ENCODE measurements at places on chromosomes 5 and 9. TPM values are rescaled to one million over a fixed set of nuclear protein-coding genes. Genes with fewer than 3 reads are reported as not detected.

GRCh38 chr5:97041239-97041638 lies 101.2 kb downstream of the LIX1 start:
- peaks cover 7% of the 10 kb centered on the region for H3K4me1 ChIP-seq
- H3K36me3 ChIP-seq = no peaks in the 10 kb centered on the region
- H3K27ac ChIP-seq = no peak overlapping the region
- H3K27me3 ChIP-seq = no peaks in the 10 kb centered on the region
- no peak overlapping the region for H3K4me3 ChIP-seq

DNA sequence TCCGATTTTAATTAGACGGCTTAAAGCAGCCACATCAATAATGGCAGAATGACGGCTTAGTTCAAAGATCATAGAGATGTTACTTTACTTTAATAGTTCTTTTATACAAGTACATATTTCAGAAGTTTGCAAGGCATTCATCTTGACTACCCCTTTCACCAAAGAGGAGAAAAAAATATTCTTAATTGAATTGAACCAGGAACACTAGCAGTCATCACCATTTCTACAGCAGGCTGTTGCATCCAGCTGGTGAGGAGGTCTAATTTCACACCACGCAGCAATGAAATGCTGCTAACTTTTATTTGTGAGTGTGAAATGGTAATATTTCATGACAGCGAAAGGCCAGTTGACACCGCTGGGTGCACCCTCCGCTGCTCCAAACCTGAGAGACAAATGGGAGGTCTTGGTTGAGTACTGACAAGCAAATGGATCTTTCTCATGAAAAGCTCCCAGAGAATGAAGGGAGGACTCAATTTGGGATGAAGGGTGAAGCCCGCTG lies 322.2 kb downstream of the GLIS3 start:
- no peaks in the 10 kb centered on the region for H3K27me3 ChIP-seq
- H3K4me3 ChIP-seq = no peak overlapping the region
- no peaks in the 10 kb centered on the region for H3K36me3 ChIP-seq
- no peak overlapping the region for H3K27ac ChIP-seq

- H3K4me3 ChIP-seq = no peak overlapping the region
- no peak overlapping the region for H3K27ac ChIP-seq
- DNase-seq = no peak
- H3K4me1 ChIP-seq = no peaks in the 10 kb centered on the region
- H3K27me3 ChIP-seq = no peaks in the 10 kb centered on the region
These were observed 123.9 kb downstream of the TLE4 start for GRCh38 chr9:79695531-79696175.

- H3K4me1 ChIP-seq = peaks cover 41% of the 10 kb centered on the region
- H3K27ac ChIP-seq = peak overlapping the region; percentile 76
- H3K36me3 ChIP-seq = no peaks in the 10 kb centered on the region
- DNase-seq = no peak
These were observed 26.2 kb downstream of the ZNF462 start for GRCh38 chr9:106889061-106889590.

GRCh38 chr9:98231770-98232478 lies 23.5 kb downstream of the TBC1D2 start:
- H3K27ac ChIP-seq = peak overlapping the region; percentile 50
- no peaks in the 10 kb centered on the region for H3K27me3 ChIP-seq
- peak; percentile 63 for DNase-seq

- H3K27me3 ChIP-seq = no peaks in the 10 kb centered on the region
- peaks cover 8% of the 10 kb centered on the region for H3K4me1 ChIP-seq
- no peak overlapping the region for H3K4me3 ChIP-seq
- no peak overlapping the region for H3K27ac ChIP-seq
- DNase-seq = no peak
- H3K36me3 ChIP-seq = no peaks in the 10 kb centered on the region
These were observed 25.2 kb downstream of the GFI1B start for GRCh38 chr9:133003671-133004090.

DNA sequence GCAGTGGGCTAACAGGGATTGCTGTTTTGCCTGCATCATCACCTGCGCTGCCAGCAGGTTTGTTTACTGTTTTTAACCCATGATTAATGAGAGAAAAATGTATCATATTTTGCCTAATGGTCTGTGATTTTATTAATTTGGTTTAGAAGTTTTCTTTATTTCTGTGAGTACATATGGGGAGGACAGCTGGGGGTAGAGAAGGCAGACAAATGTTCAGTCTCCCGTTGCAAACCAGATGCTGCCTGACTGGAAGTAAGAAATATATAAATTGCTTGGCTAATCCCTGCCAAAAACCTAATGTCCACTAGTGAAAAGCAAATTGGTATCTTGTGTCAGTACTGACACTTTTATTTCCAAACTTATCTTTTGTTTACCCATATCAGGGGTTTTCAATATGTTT lies 1766.1 kb upstream of the C9orf72 start:
- no peak for DNase-seq
- no peak overlapping the region for H3K4me3 ChIP-seq
- H3K27ac ChIP-seq = no peak overlapping the region

GRCh38 chr5:97062046-97062445 lies 80.4 kb downstream of the LIX1 start:
- no peaks in the 10 kb centered on the region for H3K36me3 ChIP-seq
- no peak overlapping the region for H3K27ac ChIP-seq
- no peaks in the 10 kb centered on the region for H3K4me1 ChIP-seq
- no peaks in the 10 kb centered on the region for H3K27me3 ChIP-seq
- no peak for DNase-seq
- no peak overlapping the region for H3K4me3 ChIP-seq

DNA sequence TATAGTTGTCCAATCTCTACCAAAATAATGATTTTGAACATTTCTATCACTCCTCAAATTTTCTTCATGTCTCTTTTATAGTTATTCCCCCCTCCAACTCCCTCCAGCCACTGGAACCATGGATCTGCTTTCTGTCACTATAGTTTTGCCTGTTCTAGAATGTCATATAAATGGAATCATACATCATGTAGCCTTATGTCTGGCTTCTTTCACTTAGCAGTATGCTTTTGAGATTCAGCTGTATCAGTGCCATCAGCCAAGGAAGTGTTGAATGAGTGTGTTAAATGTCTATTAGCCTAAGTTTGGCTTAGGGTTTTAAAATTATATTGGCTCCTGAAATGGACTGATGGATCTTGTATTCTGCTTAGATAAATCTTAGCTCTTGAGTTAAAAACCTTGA lies 36.0 kb downstream of the UBE2D2 start:
- no peak for DNase-seq
- no peaks in the 10 kb centered on the region for H3K27me3 ChIP-seq
- no peak overlapping the region for H3K27ac ChIP-seq
- no peaks in the 10 kb centered on the region for H3K4me1 ChIP-seq
- no peaks in the 10 kb centered on the region for H3K36me3 ChIP-seq

The PCDHGA5 gene
- not detected for polyA plus RNA-seq

The PCDHGA8 gene
- 0.28 TPM for polyA plus RNA-seq

Measured in hepatocyte (in vitro differentiated cells).